NCI-H748 treated with DMSO at 0.1 percent for 48 hours (cell line): ENCODE measurements at places on chromosomes 1 and 21.

DNA sequence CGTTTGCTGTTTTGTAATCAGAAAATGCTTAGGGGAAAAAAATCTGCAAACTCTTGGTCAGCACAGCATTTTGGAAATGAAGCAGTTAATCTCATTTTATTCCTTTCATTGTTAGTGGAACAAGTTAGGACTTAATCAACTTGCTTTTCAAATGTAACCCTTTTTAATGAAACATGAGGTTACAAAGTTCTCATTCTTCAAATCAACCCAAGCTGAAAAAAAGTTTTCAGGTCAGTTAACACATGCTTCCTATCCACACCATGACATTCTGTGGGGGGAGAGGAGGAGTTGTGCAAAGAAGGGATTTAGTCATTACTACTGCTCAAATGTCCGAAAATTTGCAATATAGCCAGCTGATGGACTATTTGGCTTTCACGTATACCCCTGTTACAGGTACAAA is 283.2 kb upstream of the LYPLAL1 start:
- no peak for DNase-seq

- no peak for DNase-seq
Measured at GRCh38 chr1:180845352-180845751, 67.3 kb upstream of the KIAA1614 start.

DNA sequence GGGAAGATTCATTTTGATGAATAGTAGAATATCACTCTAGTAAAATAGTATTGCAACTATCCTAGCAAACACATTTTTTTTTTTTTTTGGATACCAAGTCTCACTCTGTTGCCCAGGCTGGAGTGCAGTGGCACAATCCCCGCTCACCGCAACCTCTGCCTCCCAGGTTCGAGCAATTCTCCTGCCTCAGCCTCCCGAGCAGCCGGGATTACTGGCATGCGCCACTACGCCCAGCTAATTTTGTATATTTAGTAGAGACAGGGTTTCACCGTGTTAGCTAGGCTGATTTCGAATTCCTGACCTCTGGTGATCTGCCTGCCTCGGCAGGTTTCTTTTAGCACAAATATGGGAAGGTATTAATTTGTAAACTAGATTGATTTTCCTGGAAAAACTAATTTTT is 33.8 kb downstream of the KCTD3 start:
- no peak for DNase-seq

DNA sequence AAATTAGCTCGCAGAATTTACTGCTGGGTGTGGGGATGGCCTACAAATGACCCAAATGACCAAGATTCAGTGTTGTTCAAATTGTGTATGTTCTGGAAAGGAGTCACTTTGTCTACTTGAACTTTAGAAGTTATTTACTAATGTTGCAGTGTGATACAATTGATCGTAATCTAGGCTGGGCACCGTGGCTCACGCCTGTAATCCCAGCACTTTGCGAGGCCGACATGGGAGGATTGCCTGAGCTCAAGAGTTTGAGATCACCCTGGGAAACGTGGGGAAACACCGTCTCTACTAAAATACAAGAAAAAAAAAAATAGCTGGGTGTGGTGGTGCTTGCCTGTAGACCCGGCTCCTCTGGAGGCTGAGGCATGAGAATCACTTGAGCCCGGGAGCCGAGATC is 57.6 kb upstream of the TMPRSS2 start:
- DNase-seq: no peak

DNA sequence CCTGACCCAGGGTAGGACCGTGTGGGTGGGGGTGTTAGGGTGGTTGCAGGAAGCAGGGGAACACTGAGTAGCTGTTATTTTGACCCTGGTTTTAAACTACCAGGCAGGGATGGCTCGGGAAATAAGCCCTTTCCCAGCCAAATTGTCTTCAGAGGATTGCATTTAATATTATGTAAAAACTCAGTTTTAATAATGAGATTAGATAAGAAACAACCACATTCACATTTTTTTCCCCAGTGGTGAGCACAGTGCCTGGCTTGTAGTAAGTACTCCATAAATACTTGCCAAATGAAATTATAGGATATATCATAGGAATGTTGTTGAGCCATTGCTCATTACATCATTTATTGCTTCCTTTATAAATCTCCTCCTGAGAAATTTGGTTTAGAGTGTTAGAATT is 3.1 kb upstream of the ACP6 start:
- no peak for DNase-seq

- peak; percentile 10 for DNase-seq
Measured at GRCh38 chr1:150362721-150363425, 1.1 kb upstream of the RPRD2 start.

DNA sequence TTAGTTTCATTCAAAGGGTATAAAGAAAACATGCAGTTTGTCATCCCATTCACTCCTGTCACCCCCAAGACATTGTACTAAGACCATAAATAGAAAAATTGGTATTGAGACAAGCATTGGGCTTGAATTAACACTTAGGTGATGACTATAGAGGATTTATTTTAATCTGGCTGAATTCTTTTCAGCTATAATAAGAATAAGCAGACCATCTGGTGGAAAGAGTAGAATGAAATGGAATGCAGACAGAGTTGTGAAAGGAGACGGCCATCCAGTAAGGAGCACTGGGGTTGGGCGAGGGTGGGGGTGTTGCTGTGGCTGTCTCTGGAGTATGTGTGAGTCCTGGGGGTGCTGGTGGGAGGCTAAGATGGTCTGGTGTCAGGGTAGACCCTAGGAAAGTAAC is 125.0 kb upstream of the IVNS1ABP start:
- no peak for DNase-seq

DNA sequence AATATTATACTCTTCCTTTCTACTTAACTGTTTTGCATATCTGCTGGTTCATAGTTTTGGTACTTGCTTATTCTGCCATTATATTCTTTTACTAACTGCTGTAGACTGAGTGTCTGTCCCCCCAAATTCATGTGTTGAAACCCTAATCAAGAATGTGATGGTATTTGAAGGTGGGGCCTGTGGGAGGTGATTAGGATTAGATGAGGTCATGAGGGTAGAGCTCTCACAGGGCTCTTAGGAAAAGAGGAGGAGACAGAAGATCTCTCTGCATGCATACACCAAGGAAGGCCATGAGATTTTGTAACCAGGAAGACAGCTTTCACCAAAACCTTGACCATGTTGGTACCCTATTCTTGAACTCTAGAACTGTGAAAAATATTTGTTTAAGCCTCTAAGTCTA is 354.1 kb upstream of the B3GALT2 start:
- no peak for DNase-seq

DNA sequence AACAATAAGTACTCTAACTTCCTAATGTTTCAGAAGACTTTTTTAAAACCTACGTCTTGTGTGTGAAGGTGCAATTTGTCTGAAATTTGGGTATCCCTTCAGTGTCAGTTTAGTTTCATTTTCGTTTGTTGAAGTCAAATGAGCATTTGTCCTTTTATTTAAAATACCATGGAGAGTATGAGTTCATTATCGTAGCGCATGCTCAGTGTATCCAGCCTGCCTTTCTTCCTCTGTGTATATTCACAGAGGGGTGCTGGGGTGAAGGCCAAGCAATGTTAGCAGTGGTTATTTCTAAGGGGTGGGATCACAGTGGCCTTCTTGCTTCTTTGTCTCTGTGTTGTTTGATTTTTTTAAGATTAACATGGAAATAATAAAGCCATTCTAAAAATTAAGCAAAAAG is 43.2 kb downstream of the CNN3 start:
- no peak for DNase-seq

DNA sequence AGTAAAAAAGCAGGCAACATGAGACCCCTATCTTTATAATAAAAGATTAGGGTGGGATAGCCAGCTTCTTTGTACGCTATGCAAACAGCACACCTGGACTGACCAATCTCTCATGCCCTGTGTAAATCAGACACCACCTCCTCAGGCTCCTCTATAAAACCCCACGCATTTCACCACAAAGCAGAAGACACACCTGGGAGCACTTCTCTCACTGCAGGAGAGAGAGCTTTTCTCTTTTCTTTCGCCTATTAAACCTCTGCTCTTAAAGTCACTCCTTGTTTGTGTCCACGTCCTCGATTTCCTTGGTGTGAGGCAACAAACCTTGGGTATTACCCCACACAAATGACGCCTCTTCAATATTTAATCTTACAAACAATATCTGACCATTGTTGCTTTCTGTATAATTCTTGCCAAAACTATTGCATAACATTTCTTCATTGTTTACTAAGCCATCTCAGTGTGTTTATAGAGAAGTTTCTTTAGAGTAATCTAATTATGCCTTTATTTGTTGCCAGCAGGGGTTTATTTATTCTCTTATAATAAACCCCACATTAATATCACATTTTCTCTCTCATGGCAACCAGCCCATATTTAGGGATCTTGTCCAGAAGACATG is 31.6 kb upstream of the NUF2 start:
- DNase-seq: peak; percentile 93

GRCh38 chr1:14482784-14483450 is 115.6 kb upstream of the KAZN start:
- no peak for DNase-seq

GRCh38 chr1:156076609-156077429 is 5.4 kb downstream of the MEX3A start:
- no peak for DNase-seq

- no peak for DNase-seq
Measured at GRCh38 chr21:46032100-46032499, 50.5 kb downstream of the COL6A1 start.

- no peak for DNase-seq
Measured at GRCh38 chr1:226697929-226698544, 41.0 kb downstream of the ITPKB start.
